ENCODE measurements at places on chromosomes 11 and 22.

GRCh38 chr11:11043721-11044120 is 185.9 kb upstream of the ZBED5 start:
- DNase-seq = no peak

DNA sequence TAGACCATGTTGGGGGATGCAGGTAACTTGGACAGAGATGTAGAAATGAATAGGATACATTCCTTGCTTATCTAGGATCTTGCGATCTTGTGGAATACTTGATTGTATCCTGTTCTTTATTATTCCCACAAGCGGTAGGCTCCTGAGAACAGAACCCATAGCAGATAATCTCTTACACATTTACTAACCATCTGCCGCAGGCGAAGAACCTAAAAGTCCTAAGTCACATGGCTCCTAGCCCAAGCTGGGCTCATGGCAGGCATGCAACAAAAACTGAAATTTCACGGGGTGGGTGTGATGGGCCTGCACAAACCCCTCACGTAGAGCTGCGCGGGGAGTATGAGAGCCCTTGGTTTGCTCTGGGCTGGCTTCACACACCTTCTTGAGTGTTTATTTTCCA is 177.4 kb upstream of the NECTIN1 start:
- DNase-seq = no peak

DNA sequence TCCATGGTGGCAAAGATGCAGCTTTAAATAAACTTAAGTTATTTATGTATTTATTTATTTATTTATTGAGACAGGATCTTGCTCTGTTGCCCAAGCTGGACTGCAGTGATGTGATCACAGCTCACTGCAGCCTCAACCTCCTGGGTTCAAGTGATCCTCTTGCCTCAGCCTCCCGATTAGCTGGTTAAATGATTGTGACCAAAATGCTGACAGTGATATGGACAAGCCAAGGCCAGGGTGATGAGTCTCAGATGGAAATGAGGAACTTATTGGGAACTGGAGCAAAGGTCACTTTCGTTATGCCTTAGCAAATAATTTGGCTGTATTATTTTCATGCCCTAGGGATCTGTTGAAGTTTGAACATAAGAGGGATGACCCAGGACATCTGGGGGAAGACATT is 9.3 kb upstream of the LRP5 start:
- no peak for DNase-seq

DNA sequence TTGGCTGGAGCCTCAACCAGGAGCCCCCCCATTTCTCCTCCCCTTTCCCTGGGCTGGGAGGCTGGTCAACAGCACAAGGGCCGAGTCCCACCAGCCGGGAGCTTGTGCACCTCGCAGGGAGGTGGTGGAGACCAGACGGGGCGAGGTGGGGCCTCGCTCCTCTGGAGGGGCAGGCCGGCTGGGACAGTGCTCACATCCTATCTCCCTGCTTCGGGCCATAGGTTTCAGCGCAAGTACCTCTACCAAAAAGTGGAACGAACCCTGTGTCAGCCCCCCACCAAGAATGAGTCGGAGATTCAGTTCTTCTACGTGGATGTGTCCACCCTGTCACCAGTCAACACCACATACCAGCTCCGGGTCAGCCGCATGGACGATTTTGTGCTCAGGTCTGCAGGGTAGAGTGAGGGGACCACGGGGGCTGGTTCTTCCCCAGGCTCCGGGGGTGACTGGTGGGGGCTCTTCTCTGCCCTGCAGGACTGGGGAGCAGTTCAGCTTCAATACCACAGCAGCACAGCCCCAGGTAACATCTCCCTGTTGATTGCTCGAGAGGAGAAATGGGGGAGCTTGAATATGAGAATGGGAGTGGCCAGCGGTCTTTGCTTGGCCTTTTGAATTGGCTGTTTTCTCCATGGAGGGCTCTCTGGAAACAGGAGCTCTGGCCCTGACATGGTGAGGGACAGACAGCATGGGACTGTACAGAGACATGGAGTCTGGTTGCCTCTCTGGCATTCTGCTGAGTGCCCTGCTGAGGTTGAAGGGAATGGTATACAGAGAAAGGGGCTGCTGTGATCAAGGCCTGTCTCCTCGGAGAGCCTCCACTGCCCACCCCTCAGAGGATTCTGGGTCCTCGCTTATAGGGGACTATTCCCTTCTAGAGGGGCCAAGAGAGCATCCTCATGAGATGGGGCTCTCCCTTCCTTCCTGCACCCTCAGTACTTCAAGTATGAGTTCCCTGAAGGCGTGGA is 3.3 kb downstream of the SIDT2 start:
- no peak for DNase-seq

DNA sequence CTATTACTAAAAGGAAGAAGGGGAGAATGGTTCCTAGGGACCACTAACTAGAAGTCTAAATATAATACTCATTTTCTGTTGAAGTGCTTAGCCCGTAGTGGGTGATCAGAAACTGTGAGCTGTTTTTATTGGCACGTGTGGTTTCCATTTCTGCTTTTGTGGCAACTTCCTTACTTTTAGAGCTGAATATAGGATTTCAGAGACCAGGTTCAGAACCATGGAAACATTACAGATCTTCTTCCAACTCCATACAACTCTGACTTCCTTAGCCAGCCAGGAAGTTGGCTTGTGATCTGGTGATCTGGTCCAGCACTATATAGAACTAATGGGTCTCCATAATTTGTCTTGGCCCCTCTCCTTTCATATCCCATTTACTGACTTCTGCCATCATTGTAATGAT is 2.6 kb upstream of the ME3 start:
- no peak for DNase-seq

- no peak for DNase-seq
These were observed 258.5 kb downstream of the LUZP2 start for GRCh38 chr11:24755260-24755839.

- no peak for DNase-seq
These were observed 52.2 kb downstream of the GAB2 start for GRCh38 chr11:78365381-78365792.

- DNase-seq = no peak
These were observed 3.5 kb upstream of the OR56A3 start for GRCh38 chr11:5938603-5938965.

DNA sequence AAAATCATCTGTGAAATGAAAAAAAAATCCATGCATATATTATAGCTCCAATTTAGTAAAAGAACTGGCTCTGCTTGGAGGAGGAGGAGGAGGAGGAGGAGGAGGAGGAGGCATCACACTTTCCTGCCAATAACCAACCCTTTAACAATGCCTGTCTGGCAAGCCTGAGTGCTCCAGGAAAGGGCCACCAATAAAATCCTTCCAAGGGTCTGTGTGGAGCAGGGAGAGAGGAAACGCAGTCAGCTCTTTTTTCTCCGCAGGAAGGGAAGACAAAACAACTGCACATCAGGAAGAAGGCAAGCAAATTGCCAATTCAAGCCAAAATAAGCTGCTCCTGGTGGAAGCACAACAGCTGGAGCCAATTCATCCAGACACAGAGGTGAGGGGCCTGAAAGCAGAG is 139.0 kb downstream of the KCNC1 start:
- no peak for DNase-seq

GRCh38 chr11:12377824-12378593 is 638 bp downstream of the PARVA start:
- DNase-seq = no peak

All from activated CD4-positive, alpha-beta T cell treated with anti-CD3 and anti-CD28 coated beads, Interleukin-2, amount 50 U/mL, for 1 hour (primary cell).